ENCODE measurements at places on chromosomes 7 and 10.

DNA sequence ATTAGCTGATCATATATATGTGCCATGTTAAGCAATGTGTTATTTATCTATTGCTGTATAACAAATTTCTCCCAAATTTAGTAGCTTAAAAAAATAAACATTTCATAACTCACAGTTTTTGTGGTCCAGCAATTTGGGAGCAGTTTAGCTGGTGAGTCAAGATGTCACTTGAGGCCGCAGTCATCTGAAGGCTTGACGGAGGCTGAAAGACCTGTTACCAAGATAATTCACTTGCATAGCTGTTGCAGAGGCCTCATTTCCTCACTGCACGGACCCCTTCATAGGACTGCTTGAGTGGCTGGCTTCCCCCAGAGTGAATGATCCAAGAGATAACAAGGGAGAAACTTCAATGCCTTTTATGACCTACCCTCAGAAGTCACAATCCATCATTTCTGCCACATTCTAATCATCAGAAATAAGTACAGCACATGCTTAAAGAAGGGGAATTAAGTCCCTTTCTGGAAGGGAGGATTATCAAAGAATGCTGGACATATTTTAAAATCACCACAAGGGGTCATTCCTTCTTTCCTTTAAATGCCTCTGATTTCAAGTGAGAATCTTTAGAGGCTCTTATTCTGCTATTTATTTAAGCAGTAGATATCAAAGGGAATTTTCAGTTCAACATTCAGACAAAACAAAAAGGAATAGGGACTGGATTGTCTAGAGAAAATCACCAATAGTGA lies 10.5 kb upstream of the SRPK2 start:
- DNase-seq = no peak

DNA sequence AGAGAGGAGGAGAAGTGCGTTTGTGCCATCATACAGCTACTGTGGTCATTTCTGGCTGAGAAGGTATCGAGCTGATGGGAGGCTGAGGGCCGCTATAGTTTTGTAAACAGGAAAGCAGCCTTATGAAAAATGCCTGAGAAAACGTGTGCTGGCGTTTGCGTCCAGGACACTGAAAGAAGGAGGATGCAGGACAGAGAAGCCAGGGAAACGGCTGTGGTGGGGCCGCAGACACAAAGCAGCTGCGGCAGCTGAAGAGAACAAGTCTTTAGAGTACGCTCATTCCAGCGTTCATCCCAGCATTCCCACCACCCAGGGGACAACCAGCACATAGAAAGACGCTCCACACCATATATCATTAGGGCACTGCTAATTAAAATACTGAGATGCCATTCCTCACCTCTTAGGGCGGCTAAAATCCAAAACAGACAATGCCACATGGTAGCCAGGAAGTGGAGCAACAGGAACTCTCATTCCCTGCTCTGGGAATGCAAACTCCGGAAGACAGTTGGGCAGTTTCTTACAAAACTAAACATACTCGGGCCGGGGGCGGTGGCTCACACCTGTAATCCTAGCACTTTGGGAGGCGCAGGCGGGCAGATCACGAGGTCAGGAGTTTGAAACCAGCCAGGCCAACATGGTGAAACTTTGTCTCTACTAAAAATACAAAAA lies 18.4 kb downstream of the GNA12 start:
- DNase-seq = no peak

GRCh38 chr7:76057103-76057812 lies 9.4 kb downstream of the MDH2 start:
- DNase-seq = no peak

GRCh38 chr10:89228146-89228545 lies 21.0 kb upstream of the CH25H start:
- DNase-seq = no peak

- DNase-seq = no peak
These were observed 27.6 kb downstream of the MKI67 start for GRCh38 chr10:128098631-128099030.

DNA sequence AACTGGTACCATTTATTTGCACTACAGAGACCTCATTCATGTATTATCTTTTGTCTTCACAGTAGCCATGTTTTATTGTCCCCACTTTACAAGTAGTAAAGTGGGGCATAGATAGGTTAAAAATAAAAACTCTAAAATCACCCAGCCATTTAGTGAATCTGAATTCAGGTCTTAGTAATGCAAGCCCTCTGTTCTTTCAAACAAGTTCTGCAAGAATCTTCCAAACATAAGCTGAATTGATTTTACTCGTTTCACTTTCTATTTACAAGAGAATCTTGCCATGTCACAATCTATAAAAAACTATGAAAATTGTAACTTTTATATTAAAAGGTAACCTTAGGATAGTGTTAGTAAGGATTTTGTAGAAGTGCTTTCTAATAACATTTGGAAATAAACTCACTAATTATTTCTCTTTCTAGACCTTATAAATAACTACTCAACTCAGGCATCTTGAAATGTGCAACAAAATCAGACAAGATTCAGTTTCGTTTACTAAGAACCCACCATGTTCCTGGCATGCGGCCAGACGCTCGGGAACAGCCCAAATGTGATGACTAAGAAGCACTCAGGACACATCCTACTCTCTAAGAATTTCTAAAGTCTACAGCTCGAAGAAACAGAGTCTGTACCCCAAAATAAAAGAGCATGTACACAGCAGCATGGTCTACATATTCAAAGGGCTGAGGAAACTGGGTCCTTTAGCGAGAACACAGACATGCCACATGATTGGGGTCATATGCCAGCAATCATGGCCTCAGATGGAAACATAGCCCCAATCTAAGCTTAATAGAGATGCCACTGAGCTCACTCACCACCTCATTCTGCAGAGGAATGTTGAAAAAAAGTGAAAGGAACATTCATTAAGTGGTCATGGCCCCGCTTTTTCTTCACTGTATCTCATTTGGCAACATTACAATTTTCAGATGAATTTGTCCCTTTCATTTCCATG lies 167.6 kb downstream of the AMPH start:
- no peak for DNase-seq

DNA sequence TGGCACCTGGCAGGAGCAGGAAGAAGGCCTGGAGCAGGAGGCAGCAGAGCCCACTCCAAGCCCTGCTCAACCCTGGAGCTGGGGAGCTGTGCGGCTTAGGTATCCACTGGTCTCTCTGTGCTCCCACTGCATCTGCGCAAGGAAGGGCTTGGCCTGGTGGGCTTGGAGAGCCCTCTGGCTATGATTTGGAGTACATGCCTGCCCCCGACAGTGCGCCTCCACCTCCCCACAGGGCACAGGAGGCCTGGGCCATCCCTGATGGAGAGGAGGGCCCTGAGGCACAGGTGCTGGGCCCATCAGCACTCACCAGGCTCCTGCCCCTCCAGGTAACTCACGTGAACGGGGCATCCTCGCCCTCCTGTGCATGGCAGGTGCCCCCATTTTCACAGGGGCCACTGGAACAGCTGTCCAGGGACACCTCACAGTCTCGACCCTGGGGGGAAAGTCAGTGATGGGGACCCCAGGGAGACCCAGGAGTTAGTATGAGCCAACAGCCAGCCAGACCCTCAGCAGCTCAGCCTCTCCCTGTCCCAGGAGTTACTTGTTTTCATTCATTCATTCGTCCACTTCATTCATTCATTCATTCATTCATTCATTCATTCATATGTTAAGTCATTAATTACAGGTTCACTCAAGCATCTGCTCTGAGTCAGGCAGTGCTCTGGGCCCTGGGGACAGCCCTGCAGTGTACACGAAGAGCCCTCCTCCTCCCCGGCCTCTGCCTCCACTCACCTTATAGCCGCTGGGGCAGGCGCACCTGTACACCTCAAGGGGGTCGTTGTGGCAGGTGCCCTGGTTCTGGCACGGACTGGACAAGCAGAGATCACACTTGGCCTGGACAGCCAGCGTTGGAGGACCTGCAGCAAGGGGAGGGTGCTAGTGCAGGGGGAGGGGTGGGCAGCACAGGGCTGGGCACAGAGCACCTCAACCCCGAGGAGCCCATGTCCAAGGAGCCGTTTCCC lies 167.2 kb downstream of the SLIT1 start:
- no peak for DNase-seq

DNA sequence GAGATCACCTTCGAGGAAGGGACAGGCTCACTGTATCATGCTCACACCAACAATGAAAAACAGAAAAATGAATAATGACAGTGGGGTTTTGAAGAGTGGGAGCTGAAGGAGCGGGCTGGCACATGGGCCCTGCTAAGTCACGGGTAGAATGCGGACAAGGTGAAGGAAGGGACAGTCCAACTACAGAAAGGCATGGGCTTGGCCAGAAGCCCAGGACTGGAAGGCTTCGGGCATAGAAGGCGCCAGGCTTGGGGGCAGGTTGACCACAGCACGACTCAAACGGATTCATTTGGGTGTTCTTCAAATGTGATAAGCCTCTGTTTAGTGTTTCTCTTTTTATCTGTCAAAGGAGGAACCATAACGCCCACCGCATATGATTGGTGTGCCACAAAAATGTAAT lies 509.5 kb downstream of the CCSER2 start:
- DNase-seq = no peak

DNA sequence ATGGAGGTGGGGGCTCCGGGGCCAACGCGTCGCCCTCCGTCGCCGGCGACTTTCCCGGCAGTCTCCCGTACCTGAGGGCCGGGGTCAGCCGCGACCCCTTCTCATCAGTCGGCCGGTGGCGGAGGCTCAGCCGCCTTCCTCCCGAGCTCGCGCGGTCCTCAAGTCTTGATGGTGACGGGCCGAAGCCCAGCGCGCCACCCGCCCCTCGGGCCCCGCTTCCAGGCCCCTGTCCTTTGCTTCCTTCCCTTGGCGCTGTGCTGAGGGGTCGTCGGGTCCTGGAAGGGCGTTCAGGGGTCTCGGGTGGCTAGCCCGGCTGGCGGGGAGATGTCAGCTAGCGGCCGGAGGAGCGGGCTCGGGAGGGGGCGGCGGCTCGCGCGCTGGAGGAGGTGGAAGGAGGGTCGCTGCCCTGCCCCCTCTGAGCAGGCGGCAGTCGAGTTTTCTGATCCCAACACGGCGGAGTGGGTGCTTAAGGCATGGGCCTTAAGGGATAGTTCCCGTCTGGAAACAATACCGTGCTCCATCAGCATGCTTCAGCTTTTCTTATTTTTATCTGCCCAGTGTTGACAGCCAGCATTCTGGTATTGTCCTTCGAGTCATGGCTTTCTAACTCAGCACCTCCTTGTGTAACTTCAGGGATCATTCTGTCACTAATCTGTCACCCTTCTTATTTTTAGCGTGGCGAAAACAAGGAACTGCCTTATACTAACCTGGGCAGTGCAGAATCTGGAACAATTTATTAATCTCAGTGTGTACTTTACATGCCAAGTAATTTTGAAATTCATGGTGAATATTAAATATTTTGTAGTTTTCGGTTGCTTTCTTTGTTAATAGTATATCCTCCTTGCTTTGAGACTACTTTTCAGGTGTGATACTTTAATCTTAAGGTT lies 748 bp downstream of the PHTF2 start:
- no peak for DNase-seq

DNA sequence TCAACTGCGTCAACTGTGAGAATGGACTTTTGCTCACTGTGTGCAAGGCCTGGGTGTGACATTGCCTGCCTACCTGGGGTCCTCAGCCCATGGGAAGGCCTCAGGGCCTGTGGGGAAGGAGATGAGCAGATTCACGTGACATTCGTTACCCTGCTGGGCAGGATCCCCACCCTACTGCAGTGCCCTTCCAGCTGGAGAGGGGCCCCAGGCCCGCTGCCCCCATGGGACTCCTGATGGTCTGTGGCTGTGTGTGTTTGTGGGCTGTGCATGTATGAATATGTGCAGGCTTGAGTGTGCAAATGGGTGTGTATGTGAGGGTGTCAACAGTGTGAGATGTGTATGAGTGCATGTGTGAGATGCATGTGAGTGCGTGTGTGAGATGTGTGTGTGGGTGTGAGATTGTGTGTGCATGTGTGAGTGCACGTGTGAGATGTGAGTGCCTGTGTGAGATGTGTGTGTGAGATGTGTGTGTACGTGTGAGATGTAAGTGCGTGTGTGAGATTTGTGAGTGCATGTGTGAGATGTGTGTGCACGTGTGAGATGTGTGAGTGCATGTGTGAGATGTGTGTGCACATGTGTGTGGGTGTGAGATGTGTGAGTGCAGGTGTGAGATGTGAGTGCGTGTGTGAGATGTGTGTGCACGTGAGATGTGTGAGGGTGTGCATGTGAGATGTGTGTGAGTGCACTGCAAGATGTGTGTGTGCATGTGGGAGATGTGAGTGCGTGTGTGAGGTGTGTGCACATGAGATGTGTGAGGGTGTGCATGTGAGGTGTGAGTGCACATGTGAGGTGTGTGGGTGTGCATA lies 29.7 kb downstream of the PPIF start:
- DNase-seq = no peak

DNA sequence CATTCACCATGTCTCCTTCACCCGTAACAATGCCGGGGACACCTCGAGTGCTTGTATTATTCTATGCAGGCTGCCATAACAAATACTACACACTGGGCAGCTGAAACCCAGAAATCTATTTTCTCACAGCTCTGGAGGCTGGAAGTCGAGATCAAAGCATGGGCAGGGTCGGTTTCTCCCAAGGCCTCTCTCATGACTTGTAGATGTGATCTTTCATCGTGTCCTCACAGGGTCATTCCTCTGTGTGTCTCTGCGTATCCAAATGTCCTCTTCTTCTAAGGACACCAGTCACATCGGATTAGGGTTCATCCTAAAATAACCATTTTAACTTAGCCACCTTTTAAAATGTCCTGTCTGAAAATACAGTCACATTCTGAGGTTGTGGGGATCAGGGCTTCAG lies 303.5 kb downstream of the KLF6 start:
- no peak for DNase-seq

GRCh38 chr10:58554316-58554715 lies 41.6 kb downstream of the BICC1 start:
- DNase-seq = no peak

- no peak for DNase-seq
These were observed 185.2 kb downstream of the HGF start for GRCh38 chr7:81584667-81585066.

- DNase-seq = no peak
These were observed 386.5 kb upstream of the PFKP start for GRCh38 chr10:2680821-2681220.

DNA sequence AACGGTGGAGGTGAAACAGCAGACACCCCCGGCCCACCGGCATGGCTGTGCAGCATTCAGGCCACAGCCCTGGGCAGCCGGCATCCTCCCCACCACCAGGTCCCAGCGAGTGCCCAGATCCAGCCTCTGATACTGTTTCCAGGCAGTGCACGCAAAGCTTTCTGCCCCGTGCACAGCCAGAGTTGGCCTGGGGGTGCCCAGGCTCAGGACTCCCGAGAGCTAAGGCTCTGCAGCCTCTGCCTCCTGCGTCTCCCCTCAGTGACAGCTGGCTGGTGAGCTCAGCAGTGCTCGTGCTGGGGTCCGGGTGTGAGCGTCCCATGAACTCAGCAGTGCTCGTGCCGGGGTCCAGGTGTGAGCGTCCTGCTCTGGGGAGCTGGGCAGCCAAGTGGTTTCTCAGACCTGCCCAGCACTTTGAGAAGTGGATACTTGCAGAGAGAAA lies 65.4 kb downstream of the CFAP46 start:
- no peak for DNase-seq

GRCh38 chr7:120171406-120171805 lies 101.6 kb upstream of the KCND2 start:
- no peak for DNase-seq
